NCI-H1694 treated with DMSO at 0.1 percent for 48 hours (cell line): ENCODE measurements at places on chromosomes 7 and 10.

GRCh38 chr7:142703655-142704305, 45.5 kb upstream of the PRSS1 start:
- no peak for DNase-seq

- no peak for DNase-seq
These were observed 68.8 kb downstream of the NRP1 start for GRCh38 chr10:33265621-33266020.

GRCh38 chr7:93980744-93981479, 23.2 kb downstream of the BET1 start:
- DNase-seq, result no peak

GRCh38 chr10:14686356-14686755, 88.3 kb downstream of the FAM107B start:
- DNase-seq, result no peak

GRCh38 chr10:126133906-126134656, 237.7 kb downstream of the FANK1 start:
- no peak for DNase-seq

GRCh38 chr10:71432101-71432905, 35.6 kb downstream of the CDH23 start:
- no peak for DNase-seq

DNA sequence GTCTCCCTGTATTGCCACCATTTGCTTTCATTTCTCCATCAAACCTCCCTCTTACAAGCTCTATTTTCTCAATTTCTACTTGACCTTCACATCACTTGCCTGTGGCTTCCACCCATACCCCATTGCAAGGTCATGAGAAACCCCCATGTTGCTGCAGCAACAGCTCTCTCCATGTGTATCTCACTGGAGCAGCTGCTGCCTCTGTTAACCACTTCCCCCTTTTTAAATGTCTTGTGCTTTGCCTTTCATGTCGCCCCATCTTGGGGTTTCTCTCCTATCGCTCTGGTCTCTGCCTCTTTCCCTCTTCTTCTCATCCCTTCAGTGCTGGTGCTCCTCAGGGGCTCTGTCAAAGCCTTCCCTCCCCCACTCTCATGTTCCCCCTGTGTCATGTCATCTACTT, 148.8 kb downstream of the CHN2 start:
- DNase-seq, result no peak

DNA sequence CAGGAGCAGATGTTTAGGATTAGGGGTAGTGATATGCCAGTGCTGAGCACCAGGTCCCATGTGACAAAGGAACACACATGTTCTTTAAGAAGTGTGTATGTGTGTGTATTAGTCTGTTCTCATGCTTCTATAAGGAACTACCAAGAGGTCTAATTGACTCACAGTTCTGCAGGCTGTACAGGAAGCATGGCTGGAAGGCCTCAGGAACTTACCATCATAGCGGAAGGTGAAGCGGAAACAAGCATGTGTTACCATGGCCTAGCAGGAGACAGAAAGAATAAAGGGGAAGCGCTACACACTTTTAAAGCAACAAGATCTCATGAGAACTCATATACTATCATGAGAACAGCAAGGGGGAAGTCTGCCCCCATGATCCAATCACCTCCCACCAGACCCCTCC, 22.8 kb upstream of the PDZD8 start:
- no peak for DNase-seq

DNA sequence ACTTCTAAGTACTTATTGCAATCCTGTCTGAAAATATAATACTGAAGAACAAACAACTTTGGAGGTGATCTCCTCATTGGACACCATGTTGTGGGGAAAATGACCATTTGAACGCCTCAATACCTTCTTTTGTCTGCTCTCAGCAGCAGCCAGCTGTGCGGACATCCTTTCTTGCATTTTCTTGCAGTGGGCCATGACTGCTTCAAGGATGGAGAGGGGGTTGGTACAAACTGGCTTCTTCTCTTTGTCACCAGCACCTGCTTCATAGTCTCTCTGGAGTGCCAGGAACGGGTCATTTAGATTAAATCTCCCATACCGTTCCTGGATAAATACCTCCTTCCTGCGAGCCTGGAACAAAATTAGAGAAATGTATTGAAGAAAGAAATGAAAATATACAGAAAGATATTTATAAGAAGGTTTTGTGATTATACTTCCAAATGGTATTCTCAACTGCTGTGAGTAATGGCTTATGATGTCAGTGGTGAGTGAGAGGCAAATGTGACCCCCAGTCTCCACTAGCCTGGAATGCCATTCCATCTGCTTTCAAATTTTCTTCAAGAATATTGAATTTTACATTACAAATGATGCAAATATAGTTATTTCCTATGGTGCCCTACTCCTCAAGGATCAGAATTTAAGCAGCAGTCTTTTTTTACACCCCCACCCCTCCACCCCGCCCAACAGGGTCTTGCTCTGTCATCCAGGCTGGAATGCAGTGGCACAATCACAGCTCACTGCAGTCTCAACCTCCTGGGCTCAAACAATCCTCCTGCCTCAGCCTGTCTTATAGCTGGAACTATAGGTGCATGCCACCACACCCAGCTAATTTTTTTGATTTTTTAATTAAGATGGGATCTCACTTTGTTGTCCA, 62.4 kb downstream of the CTTNBP2 start:
- DNase-seq, result no peak

- DNase-seq, result no peak
These were observed 7.1 kb downstream of the AGMO start for GRCh38 chr7:15554744-15555143.

- DNase-seq, result no peak
These were observed at the start of gene FGL2 for GRCh38 chr7:77199013-77199966. FGL2 (minus strand) TSS chr7:77199819; CDS start chr7:77199793, 26 bp downstream.

DNA sequence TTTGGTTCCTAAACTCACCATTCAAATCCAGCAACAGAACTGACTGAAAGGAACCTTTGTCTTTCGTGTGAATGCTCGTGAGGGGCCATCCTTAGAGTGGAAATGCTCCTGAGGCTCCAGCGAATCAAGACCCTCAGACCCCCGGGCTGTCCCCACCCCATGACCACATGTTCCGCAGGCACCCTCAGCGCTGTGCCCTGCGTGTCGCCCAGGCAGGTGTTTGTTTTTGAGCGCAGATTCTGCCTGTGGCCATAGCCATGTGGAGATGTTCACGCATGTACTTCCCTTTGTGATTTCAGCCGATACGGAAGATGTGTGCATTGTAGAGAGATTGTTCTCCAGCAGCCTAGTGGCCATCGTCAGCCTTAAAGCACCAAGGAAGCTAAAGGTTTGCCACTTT, 24.2 kb downstream of the WIPI2 start:
- no peak for DNase-seq

DNA sequence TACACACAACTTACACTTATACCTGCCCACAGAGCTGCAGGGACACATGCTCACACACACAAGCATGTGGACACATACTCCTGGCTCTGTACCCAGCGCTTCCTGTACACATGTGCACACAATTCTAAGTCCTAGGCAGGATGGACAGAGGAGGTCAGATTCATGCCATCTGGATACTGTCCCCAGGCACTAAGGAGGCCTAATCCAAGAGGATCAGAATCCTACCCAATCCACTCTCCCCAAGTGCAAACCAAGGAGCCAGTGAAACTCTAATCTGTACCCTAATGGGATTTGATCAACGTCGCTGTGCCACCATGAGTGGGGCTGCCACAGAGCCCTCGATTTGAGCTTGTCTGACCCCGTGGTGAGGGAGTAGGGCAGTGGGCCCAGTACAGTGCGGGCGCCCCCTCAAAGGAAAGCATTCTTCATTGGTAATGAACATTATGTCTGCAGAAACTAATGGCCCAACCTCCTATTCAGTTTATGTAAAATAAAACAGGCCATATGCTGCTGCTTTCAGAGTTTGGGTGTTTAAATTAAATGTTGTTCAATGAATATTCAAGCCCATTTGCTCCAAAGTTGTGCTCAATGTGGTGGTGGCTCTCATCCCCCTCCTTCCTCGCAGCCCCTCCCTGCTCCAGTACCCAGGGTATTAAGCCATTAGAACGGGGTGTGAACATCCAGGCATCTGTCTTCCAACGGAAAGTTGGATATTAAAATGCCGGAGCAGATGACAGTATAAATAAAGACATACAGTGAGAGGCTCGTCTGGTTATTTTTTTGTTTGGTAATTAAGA, 26.4 kb downstream of the RPS24 start:
- peak; percentile 64 for DNase-seq

GRCh38 chr7:123871998-123872867, 27.3 kb downstream of the HYAL4 start:
- DNase-seq, result peak; percentile 23

- DNase-seq, result no peak
These were observed 38.9 kb downstream of the KIAA1217 start for GRCh38 chr10:24247841-24248240.

DNA sequence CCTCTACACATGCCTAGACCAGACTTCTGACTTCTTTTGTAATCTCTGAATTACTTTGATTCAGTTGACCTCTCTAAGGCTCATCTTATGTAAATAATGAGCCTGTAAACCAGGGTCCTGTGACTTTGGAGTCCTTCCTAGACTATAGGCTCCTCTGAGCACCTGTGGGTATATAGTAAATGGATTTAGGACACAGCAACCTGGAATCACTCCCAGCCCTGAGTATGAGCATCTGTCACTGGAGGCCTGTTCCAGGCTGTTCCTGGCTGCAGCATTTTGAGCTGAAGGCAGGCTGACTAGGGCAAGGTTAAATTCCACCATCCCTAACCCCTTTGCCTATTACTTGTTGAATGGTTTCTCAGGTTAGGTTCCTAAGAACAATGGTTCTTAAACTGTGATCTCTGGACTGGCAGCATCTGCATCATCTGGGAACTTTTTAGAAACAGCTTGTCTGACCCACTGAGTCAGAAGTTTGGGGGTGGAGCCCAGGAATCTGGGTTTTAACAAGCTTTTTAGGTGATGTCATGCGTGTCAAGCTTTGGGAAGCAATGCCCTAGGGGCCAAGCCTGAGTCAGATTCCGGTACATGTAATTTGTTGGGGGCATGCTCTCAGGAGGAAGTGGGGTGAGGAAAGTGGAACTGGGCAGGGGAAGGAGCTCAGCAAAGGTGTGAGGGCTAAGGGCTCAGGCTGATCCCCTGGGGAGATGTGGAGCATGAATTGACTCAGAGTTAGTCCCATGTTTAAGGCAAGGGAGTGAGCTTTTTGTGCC, 28.2 kb downstream of the MINDY4 start:
- peak; percentile 19 for DNase-seq

GRCh38 chr7:41940760-41941343, 238.0 kb upstream of the INHBA start:
- DNase-seq, result peak; percentile 54

DNA sequence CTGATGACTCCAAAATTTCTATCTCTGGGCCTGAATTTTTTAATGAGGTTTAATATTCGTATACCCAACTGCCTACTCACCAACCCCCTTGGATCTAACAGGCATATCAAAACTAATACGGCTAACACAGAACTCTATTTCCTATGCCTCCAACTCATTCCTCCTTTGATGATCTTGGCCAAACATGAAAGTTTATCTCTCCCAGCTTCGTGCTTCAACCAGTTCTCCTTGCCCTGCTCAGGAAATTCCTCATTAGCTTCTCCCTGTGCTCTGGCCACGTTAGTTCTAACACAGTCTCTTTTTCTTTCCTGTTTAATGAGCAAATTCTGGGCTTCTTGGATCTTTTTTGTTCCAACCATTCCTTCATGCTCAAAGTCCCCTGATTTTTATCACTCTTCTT, 138.9 kb upstream of the PTN start:
- DNase-seq, result no peak

DNA sequence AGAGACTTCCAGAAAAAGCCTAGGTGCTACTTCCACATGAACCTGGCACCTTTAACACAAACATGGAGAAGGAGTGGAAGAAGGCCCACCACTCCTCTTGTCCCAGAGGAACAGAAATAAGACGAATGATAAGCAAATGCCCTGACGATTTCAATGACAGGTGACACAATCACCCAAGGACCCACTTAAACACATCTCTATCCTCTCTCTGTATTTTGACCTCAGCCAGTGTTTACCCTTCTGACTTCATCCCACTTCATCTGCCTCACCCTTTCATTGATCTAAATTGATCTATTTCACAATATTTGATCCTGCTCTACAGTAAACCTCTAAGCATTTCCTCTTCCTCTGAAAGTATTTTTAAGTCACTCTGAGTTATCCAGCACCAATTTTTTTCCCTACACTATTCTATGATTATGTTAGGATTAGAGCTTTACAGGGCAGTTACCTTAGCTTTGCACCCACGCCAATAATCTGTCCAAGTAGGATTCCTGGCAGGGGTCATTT, 9.1 kb downstream of the GOT1 start:
- no peak for DNase-seq

- no peak for DNase-seq
These were observed 45.0 kb downstream of the ALOX5 start for GRCh38 chr10:45418849-45419675.

GRCh38 chr7:108097703-108098102, 32.5 kb downstream of the LAMB4 start:
- no peak for DNase-seq

GRCh38 chr7:14199336-14199735, 209.9 kb upstream of the ETV1 start:
- DNase-seq, result no peak

DNA sequence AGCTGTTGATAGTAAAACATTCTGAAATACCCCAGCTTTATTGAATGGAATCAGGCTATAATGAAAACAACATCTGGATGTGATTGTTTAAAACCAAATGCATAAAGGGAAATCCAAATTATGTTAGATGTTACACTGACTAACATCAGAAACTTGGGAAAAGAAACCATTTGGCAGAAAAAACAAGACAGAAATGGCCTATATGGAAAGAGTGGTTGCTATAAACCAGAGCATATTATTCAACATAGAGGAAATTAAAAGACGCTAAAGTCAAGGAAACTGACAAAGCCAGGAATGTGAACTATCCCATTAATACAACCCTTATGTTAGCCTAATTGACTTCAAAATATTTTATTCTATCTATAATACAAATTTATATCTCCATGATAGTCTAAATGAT, 53.0 kb upstream of the CABCOCO1 start:
- no peak for DNase-seq

DNA sequence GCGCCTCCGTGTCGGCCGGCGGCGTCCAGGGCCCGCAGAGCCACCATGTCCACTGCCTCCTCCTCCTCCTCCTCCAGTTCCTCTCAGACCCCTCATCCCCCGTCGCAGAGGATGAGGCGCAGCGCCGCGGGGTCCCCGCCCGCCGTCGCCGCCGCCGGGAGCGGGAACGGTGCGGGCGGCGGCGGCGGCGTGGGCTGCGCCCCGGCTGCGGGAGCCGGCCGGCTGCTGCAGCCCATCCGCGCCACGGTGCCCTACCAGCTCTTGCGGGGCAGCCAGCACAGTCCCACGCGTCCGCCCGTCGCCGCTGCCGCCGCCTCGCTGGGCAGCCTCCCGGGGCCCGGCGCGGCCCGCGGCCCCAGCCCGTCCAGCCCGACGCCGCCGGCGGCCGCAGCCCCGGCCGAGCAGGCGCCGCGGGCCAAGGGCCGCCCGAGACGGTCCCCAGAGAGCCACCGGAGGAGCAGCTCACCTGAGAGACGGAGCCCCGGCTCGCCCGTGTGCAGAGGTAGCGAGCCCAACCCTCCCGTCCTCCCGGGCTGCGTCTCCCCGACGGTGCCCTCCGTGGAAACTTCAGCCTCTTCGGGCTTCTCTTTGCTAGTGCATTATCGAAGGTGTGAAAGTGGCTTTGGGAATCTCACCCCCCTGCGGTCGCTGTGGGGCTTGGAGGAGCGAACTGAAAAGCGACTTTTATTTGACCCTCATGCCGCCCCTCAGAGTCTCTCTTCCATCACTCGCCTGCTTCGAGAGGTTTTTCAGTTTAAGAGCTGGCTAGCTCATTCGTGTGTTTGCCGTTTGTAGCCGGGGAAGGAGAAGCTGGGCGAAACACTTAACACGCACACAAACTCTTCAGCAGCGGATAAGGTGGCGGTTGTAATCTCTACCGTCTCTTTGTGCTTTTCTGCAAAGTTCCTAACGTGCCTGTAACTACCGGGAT, 975 bp downstream of the GLCCI1 start:
- peak; percentile 71 for DNase-seq

GRCh38 chr7:22851145-22851544, 28.5 kb upstream of the TOMM7 start:
- no peak for DNase-seq
